ENCODE measurements at places on chromosomes 4 and X.

DNA sequence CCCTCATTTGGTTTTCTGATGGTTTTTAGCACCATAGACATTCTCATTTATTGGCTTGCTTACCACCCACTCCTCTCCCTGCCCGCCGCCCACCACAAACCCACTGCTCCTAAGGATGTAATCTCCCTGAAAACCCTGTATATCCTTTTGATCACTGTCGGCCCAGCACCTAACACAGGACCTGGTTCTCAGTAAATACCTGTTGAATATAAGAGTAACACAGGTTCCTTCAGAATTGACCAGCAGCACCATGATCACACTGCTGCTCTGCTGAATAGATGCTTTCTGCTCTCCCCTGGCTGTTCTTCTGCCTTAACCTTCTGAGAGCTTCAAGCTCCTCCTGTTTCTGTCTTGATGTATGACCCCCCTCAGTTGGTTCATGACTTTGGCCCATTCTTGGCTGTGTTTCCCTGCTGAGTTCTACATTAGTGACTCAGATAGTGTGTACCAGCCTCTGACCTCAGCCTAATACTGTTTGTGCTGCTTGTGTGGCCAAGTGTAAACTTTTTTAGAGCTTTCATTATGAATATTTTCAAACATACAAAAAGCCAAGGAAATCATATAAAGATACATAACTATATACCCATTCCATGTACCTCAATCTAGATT is 265.3 kb downstream of the FRMPD4 start:
- no peak for DNase-seq

DNA sequence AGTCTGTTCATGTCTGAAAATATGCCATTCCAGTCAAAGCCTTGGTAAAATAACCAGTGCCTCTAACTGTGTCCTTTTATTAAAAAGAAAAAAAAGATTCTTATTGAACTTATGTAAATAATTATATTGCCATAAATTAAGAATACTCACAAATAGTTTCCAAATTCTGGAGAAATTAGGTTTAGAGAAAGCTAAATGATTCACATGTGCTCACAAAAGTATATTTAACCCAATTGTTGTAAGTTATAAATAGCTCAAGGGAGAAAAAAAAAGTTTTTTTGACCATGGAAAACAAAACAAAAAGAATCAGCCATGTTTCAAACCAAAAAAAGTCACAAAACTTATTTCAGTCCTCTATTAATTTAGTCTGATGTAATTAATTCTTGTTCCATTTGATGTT is 25.3 kb upstream of the HERC6 start:
- DNase-seq = no peak

GRCh38 chr4:109049926-109050325 is 252.5 kb downstream of the COL25A1 start:
- no peak for DNase-seq

DNA sequence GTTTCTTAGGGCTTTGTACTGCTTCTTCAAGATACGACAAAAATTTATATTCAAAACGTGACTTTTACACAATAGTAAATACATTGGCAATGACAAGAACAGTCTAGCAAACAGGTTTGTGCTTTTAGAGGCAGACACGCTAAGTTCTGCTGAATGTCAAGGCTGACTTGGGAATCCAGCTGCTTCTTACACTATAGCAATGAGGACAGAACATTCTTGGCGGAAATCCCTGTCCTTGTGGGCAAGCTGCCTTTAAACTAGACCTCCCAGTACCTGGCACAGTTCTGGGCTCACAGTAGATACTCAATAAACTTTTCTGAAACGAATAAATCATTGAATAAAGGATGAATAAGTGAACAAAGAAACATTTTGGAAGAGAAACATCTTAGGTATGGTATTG is 148.2 kb downstream of the RASL11B start:
- no peak for DNase-seq

DNA sequence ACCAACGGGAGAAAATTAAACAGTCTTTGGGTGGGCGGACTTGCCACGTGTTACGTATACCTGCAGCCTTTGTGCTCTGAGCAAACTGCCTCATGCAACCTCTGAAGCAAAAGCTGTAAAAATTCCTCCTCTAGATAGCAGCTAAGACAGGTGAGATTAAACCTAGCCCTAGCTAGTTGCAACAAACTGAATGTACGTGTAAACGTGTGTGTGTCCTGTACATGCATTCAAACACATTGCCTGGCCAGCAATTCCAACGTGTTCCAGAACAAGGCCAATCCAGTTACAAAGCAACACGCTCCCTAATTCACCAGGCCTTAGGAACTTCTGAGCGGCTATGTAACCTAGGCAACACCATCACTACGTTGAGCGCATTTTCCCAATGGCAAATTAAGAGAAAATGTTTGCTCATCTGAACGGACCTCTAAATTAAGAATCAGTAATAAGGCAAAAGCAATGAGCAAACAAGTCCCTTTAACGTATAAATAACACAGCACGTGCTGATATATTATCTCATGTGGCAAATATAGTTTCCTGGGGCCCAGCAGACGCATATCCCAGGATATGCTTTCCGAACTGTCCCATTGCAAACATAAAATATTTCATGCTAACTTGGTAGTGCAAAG is 792 bp downstream of the PPID start:
- DNase-seq = no peak

GRCh38 chr4:185424905-185425646 is 688 bp downstream of the UFSP2 start:
- DNase-seq = no peak

DNA sequence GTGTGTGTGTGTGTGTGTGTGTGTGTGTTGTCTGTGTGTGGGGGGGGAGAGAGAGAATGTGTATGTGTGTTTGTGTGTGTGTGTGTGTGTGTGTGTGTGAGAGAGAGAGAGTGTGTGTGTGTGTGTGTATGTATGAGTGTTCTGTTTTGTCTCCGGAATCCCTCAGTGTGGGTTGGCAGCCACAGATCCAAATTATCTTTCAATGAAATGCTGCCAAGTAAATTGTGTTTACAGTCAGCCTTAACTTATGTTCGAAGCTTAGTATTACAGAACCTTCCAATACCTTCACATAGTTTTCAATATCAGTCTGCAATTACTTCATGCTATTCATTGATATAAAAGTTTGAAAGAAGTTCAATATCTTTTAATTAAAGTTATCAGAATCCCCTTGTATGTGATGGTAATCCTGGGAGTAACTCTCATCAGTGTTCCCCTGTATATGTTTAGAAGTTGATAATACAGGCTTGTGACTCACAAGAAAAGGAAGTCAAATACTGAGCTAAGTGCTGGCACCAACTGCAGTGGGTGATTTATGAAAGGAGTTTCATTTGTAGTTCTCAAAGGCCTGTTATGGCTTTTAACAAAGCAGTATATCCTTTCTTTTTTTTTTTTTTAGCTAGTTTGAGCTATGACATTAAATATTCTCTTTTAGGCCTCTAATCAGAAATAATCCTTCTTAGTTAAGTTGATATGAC is 51.6 kb upstream of the HTR2C start:
- no peak for DNase-seq

DNA sequence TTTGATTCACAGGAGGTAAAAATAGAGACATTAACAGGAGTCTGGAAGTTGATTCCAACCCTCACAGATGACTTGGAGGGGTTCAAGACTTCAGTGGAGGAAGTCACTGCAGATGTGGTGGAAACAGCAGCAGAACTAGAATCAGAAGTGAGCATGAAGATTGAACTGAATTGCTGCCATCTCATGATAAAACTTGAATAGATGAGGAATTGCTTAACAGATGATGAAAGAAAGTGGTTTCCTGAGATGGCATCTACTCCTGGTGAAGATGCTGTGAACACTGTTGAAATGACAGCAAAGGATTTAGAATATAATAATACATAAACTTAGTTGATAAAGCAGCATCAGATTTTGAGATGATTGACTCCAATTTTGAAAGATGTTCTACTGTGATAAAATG is 76.5 kb downstream of the RELL1 start:
- no peak for DNase-seq

DNA sequence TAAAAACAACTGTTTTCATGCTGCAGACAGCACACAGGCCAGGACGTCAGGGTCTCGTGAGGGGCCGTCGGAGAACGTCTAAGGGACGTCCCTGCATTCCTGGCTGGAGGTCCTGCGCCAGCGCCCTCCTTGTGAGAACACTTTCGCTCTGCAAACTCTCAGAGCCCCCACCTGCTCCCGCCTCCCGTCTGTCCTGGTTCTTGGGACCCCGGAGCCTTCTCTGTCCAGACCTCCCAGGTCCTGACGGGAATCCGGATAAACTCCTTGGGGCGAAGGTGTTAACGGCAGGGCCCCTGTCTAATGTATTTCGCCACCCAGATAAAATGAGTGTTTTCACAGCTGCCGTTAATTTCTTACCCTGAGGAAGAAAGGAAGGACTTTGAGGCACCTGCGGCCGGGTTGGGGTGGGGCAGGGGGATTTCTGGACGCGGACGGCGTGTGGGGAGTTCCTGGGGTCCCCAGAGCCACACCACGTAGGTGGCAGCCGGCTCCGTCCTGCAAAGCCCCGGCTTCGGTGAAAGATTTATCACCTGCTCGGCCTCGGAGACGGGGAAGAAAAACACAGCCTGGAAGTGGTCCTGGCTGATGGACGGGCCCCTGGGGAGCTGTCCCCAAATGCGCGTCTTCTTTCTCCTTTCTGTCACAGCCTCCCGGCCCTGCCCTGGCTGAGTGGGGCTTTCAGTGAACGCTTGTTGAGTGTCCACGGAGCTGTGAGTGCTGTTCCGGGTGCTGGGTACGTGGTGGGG is 35.1 kb upstream of the PPP2R3B start:
- DNase-seq = no peak

DNA sequence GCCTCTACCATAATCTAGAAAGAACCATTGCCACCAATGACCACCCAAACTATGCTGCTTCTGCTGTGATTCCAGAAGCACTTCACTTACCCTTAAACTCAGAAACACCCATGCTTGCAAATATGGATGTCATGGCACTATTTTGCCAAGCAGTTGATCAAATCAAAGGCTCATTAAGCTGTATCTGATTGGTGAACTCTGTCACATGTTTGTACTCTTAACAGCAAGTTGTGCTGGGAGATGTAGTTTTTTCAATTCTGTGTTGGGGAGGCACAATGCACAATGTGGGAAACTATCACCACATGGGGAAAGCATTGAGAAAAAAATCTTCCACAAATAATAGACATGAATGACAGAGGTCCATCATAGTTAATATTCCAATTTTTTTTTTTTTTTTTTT is 19.2 kb upstream of the SPCS3 start:
- no peak for DNase-seq

DNA sequence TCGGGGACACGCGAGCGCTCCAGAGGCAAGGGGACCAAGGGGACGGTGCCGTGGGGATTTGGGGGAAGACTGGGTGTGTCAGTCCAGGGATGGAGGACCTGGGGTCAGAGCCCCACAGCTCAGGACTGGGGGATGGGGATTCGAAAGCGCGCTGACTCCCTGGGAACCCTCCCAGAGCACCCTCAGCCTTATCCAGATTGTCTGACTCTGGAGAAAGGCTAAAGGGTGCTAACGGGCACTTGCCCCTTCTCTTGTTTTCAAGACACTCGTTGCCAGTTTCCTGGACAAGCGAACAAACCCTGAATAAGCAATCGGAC is 1.1 kb downstream of the DOCK11 start:
- no peak for DNase-seq

DNA sequence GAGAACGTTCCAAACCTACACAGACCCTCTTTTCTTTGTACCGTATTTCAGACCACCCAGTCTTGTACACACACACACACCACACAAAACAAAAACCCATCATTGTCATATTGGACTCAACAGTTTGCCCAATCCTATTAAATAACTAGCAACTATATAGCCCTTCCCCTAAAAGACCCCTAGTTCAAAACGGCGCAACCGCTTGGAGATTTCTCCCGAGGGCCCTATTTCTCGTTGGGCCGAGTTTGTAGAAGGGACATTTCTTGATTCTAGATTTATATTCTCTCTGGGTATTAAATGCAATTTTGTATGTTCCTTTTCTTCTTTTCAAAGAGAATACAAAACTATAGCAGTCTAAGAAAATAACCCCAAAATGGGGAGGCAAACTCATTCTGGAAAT is 547 bp upstream of the PDGFRA start:
- DNase-seq = no peak

DNA sequence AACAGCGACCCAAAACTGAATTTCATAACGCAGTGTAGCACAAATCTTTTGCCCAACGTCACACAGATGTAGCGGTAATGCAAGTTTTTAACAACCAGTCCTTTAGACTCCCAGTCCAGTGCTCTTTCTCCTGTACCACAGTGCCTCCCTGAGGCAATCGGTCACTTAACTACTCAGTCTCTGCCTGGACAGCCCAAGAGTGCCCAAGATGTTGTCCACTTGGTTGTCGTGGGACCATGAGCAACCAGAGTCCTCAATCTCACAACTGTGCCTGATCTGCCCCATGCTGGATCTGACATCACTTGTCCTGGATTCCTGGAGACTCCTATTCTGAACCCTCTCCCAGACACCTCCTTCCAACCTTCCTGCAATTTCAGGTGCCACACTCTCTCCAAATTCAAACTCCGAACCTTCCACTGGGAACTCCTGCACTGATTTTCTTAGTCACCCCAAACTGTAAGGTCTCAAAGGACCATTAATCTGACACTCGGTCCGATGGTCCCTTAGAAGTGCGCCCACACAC is 702 bp downstream of the MMGT1 start:
- DNase-seq = no peak

- DNase-seq = no peak
Measured at GRCh38 chr4:83605744-83606172, 69.8 kb downstream of the GPAT3 start.

- no peak for DNase-seq
Measured at GRCh38 chrX:274904-275475, 6.2 kb upstream of the PLCXD1 start.

DNA sequence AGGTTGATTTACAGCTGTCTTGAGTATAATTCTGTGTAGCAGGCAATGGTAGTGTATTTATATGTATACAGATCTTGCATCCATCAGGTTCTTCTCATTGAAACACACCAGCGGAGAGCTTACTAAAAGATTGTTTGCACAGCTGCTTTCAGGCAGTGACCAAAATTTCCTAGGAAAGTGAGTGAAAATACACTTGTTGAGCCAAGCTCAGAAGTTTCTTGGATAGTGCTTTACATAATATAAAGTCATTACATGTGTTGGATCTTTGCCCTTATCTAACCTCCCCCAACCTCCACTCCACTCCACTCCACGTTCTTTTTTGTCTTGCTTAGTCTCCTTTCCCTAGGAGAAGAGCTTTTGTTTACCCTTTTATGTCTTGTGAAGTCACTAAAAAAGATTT is 34.1 kb downstream of the CNKSR2 start:
- DNase-seq = no peak

DNA sequence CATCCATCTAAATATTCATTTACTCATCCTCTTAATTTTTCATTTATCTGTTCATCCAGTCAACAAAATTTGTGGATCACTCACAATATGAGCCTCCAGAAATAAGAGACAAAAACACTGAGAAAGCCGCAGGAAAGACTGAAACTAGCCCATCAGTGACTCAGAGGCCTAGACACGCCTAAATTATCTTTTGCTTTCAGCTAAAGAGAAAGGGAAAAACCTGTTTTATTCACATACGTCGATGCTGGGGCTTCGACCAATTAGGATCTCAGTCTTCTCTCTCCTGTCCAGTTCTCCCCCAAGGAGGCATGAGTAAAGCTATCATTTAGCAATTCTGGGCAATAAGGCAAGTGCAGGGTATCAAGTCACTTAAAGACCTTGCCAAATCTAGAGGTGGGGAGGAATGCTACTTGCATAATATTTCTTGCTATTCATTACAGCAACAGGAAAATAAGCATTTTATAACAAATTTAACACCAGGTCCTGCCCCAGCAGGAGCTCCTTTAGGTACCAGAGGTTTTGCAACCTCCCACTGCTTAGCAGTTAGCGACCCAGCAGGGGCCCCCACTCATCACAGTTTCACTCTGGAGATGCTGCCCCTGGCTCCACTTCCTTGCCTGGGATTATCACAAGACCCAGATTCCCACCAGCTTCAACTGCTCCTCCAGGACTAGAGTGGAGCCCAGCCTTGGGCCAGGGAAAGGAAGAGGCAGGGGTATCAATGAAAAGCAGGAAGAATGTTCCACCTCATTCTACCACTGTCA is 30.1 kb upstream of the TMEM154 start:
- DNase-seq = no peak
